ENCODE measurements at places on chromosomes 5 and 9.

- no peak for DNase-seq
Observed at GRCh38 chr5:98781964-98782363, 8.5 kb downstream of the RGMB start.

GRCh38 chr5:120640778-120641177 lies 176.7 kb downstream of the PRR16 start:
- DNase-seq, result no peak

GRCh38 chr5:62143268-62144229 lies 162.5 kb upstream of the KIF2A start:
- peak; percentile 31 for DNase-seq

- no peak for DNase-seq
Observed at GRCh38 chr9:90789862-90790261, 11.8 kb upstream of the SYK start.

Measured in HS-5 (cell line).